T-helper 2 cell treated with Interferon-gamma antibody and Interleukin-4, amounts not matched to agents 5 μg/mL and 100 μg/mL, for 36 hours (primary cell): ENCODE measurements at places on chromosomes 2 and 18.

DNA sequence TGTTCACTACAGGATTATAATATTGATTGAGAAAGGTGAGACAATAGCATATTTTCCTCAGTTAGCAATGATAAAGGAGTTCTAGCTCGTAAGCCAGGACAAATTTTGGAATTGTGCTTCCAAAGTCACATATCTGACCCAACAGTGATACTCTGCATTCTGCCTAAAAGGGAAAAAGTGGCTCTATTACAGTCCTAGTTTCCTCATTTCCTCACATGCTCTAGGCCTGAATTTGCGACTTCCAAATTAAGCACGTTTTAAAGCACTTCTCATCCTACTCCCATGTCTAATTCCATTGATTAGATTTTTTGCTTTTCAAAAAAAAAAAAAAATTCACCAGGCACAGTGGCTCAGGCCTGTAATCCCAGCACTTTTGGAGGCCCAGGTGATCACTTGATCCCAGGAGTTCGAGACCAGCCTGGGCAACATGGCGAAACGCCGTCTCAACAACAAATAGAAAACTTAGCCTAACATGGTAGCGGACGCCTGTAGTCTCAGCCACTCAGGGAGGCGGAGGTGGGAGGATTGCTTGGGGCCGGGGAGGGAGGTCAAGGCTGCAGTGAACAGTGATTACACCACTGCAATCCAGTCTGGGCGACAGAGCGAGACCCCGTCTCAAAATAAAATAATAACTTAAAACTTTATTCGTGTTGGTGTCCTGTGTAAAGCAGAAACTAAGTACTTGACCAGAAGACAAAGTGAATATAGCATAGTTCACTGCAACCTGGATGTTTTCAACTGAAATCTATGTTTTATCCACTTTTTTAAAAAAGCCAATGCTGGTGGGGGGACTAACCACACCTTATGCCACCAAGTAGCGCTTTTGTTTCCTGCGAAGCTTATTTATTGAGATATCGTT lies 1.5 kb downstream of the ESCO1 start:
- no peak for DNase-seq

DNA sequence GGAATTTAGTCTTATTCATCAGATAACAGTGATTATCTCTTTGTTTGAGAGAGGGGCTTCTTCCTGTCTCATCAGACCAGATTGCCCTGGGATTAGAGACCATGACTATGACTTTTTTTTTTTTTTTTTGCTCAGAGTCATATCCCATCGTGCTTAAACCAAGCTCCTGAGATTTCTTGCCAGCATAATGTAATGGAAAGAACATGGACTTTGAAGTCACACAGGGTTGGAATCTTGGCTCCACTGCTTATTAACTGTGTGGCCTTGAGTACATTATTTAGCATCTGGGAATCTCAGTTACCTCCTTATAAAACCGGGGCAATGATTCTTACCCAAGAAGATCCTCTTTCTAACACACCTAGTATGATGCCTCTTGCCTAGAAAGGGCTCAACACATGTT lies 268.3 kb downstream of the DYSF start:
- DNase-seq, result no peak

DNA sequence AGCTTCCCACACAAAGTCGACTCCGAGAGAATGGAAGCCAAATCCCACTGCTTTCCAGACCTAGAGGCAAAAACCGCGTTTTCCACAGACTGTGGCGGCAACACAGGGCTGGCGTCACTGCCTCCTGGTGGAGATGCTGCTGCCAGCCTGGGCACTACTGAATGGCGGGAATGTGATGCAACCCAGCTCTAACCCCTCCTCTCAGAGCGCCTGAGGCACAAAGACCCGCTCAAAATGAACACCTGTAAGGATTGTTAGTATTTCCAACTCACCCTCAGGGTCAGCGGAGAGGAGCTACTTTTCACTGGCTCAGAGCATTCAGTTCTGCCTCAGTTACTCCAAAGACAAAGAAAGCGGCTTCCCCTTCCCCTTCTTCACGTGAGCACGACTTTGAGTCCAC lies 548.0 kb upstream of the SALL3 start:
- DNase-seq, result no peak

GRCh38 chr2:138209009-138209408 lies 244.7 kb downstream of the HNMT start:
- no peak for DNase-seq

DNA sequence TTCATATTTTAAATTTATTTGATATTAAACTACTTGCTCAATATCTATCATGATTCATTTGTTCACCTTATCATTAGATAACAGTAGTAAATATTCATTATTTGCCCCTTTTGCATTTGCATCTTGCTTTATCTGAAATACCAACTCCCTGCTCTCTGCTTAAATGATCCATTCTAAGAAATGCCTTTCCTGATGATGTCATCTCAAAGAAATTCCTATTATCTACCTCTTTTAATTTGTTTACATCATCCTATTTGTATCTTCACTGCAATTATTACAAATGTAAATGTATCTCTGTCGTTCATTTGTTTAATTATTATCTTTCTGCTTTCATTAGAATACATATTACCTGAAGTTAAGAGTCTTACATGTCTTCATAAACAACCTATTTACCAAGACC lies 549.9 kb downstream of the CBLN2 start:
- DNase-seq, result no peak

GRCh38 chr18:11047817-11048216 lies 101.6 kb downstream of the PIEZO2 start:
- no peak for DNase-seq

- no peak for DNase-seq
Measured at GRCh38 chr2:229296536-229296935, 25.4 kb upstream of the PID1 start.

GRCh38 chr2:217387776-217388387 lies 528.0 kb upstream of the TNP1 start:
- DNase-seq, result no peak

DNA sequence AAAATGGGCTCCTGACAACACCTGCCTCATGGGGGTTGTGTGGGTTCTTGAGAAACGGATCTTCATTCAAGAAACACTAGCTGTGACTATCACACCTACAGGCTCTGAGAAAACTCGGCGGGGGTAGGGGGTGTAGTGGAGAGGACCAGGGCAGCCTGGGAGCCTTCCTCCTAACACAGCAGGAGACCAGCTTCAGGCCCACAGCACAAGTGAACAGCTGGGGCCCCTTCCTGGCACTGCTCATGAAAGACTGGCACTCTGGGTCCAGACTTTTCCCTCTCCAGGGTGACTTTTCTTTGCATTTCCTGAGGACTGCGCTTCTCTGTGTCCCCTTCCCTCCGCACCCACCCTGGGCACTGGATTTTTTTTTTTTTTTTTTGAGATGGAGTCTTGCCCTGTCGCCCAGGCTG lies 7.2 kb upstream of the SEMA4C start:
- no peak for DNase-seq

- DNase-seq, result no peak
Measured at GRCh38 chr18:41543815-41544214, 411.2 kb upstream of the PIK3C3 start.

- no peak for DNase-seq
Measured at GRCh38 chr2:98282109-98282508, 64.1 kb upstream of the CNGA3 start.

DNA sequence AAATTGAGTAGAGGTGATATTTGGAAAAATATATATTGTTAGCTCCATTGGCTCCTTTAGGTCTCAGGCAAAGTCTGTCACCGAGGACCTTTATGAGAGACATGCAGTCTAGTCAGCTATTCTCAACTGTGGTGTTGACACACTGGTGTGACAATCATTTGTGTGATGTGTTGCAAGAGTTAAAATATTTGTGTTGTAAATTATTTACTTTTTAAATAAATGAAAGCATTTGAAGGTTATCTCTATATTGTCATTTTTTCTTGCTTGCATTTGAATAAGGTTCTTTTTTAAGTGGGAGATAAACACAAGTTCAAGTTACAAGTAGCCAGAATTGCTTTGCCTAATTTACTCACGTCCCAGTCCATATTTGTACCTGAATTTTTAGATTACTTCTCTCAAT lies 4.3 kb downstream of the REL start:
- no peak for DNase-seq

- DNase-seq, result no peak
Measured at GRCh38 chr18:48109961-48110493, 179.6 kb upstream of the SMAD2 start.

DNA sequence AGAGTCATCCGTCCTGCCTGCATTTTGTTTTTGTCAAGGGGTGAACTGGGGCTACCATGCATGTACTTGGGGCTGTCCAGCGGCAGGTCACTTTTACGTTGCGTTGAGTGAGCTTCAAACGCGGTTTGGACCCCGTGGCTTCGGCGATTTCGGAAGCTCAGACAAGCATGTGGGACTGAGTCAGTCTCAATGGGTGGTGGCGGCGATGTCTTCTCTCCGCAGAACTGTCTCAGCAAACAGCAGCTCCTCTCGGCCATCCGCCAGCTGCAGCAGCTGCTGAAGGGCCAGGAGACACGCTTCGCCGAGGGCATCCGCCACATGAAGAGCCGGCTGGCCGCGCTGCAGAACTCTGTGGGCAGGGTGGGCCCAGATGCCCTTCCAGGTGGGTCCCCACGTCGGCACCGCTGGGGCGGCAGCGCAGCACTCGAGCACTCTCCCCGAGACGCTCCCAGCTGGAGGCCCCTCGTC lies 21.3 kb downstream of the FBLN7 start:
- DNase-seq, result no peak

GRCh38 chr2:207048416-207048815 lies 109.1 kb downstream of the CPO start:
- no peak for DNase-seq

DNA sequence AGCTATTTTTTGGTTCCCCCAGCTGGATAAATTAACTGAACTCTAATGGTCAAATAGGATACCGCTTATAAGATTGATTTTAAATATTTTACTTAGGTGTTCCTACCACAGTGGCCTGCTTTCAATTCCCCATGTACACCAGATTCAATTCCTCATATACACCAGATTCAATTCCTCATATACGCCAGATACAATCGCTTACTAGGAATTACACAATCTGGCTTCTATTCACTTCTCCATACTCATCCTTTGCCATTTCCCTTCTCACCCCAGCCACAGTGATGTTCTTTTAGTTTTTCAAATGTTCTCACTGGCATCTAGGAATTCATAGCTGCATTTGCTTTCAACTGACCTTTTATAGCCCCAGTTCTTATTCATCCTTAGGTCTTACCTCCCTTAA lies 66.5 kb downstream of the SLC40A1 start:
- DNase-seq, result no peak

- DNase-seq, result no peak
Measured at GRCh38 chr2:178910005-178910404, 102.8 kb upstream of the TTN start.

GRCh38 chr2:96873651-96874096 lies 3.8 kb upstream of the SEMA4C start:
- no peak for DNase-seq

DNA sequence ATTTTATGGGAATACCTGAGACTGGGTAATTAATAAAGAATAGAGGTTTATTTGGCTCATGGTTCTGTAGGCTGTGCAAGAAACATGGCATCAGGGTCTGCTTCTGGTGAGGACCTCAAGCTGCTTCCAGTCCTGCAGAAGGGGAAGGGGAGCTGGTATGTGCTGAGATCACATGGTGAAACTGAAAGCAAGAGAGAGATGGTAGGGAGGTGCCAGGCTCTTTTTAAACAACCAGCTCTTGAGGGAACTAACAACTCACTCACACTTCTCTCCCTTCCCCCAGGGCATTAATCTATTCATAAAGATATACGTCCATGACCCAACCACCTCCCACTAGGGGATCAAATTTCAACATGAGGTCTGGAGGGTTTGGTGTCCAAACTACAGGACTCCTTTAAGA lies 40.1 kb downstream of the AGPS start:
- no peak for DNase-seq

DNA sequence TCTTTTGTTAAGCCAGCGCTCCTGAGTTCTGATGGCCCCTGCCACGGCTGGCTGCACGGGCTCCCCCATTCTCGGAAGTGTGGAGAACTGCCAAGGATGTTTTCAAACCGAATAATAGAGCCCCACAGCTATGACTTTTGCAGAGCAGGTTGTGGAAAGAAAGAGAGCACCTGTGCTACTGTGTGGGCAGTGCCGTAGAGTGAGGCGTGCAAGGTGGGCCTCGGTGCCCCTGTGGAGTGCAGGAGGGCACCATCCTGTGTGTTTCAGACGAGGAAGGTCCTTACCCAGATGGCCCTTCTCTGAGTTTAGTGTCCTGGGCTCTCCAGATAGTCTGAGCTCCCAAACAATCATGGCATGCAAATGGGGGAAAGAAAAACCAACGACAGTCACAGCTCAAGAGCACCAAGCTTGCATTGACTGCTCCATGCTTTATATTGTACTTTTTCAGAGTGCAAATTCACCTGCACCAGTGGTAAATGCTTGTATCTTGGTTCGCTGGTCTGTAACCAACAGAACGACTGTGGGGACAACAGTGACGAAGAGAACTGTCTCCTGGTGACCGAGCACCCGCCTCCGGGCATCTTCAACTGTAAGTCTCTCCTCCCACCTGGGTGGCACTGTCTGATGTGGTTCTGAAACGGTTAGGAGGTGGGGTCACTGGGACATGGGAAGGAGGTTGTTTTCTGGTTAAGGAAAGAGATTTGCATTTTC lies 219.4 kb downstream of the LDLRAD4 start:
- peak; percentile 66 for DNase-seq

- DNase-seq, result peak; percentile 77
Measured at GRCh38 chr2:136118819-136119716, 1.1 kb upstream of the CXCR4 start.

DNA sequence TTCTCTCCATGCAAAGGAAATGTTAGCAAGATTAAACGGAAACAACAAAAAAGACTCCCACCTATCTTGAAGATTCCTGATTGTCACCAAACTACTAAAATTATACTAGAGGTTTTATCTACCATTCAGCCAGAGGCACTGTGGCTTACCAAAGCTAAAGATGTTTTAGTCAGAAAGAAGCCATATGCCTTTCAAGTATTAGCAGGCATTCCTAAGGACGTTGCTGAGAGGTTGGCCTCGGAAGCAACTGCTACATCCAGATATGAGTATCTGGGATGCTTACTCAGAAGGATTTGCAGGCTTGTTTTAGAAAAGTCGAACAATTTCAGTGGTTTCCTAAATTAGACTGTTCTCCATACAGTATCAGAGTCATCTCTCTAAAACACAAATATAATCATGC lies 88.3 kb upstream of the UBE2E3 start:
- no peak for DNase-seq

- DNase-seq, result no peak
Measured at GRCh38 chr2:64251497-64252250, 107.5 kb upstream of the PELI1 start.

- DNase-seq, result no peak
Measured at GRCh38 chr2:189599245-189599644, 18.7 kb upstream of the SLC40A1 start.

GRCh38 chr2:19785447-19785846 lies 116.3 kb downstream of the TTC32 start:
- no peak for DNase-seq

- no peak for DNase-seq
Measured at GRCh38 chr2:58957188-58957840, 716.2 kb upstream of the FANCL start.

GRCh38 chr2:181971032-181971431 lies 14.6 kb upstream of the PPP1R1C start:
- no peak for DNase-seq

GRCh38 chr2:154093856-154094255 lies 222.1 kb downstream of the GALNT13 start:
- DNase-seq, result no peak
